Stimulated activated CD8-positive, alpha-beta memory T cell treated with anti-CD3 and anti-CD28 coated beads, Interleukin-15, amount 100 ng/mL, for 1 hour (primary cell): ENCODE measurements at places on chromosomes 3 and 15.

DNA sequence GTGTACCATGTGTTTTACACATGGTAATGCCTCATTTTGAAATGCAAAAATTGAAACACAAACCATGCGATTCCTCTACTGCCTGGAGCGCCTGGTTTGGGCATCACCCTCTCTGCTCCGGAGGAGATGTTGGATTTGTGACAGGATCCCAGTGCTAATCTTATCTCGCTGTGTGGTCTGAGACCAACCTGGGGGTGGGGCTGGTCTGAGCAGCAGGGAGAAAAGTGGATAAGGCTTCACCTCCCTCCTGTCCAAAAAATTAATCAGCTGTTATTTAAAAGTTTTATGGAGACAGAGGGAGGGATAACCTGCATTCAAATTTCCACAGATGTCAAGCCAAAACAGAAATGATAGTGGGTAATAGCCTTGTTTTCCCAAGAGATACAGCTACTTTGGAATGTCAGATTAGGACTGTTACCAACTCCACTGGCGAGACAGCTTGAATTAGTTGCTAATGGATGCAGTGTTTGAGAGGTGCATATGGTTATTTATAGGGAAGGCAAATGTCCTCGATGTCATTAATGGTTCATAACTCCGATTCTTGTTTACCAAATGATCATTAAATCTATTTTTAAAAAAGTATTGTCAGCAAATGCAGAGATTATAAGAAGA, 54.0 kb upstream of the SKOR1 start:
- DNase-seq, result no peak

DNA sequence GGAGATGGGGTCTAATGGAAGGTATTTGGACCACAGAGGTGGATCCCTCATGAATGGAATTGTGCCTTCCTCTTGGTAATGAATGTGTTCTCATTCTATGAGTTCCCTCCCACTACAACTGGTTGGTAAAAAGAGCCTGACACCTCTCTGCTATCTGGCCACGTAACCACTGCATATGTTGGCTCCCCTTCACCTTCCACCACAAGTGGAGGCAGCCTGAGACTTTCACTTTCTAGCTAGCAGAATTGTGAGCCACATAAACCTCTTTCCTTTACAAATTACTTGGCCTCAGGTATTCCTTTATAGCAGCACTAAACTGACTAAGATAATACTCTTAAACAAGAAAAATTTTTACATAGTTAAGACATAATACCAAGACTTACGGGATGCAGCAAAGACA, 155.3 kb downstream of the NR1I2 start:
- DNase-seq, result no peak

- no peak for DNase-seq
Observed at GRCh38 chr3:34012102-34012461, 213.7 kb downstream of the PDCD6IP start.

- DNase-seq, result no peak
Observed at GRCh38 chr3:20870106-20870899, 684.3 kb upstream of the SGO1 start.

GRCh38 chr15:100343251-100343650, 1.5 kb upstream of the ADAMTS17 start:
- DNase-seq, result no peak

DNA sequence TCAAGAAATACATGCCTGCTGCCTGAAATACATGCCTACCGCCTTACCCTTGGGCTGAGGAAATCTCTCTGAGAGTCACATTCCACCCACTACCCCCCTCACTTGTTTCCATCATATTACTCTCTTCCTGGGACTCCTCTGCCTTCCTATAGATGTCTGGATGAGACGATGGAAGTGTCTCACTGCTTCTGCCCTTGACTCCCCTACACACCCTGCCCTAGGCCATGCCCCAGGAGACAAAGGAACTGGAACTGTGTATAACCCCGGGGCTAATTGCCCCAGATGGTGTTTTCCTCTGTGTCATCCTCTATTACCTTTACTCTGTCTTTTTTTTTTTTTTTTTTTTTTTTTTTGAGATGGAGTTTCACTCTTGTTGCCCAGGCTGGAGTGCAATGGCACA, 102.0 kb downstream of the GTPBP8 start:
- DNase-seq, result no peak

DNA sequence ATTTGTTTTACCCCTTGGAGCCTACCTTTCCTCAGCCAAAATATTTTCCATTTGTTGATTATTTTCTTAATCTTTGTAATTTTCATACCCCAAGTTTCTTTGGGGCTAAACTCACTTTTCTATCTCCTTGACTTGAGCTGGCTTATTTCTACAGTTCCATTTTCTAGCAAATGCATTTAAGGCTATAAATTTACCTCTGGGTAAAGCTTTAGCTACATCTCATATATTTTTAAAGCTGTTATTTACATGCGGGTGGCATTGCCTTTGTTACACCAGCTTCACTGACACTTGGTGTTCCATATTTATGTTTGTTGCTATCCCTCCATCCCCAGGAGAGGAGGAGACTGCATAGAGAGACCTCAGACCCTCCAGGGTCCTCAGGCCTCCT, 136.3 kb downstream of the NUP210 start:
- DNase-seq, result no peak
